HFFc6 (cell line): ENCODE measurements at places on chromosomes 1 and 21. TPM values are rescaled to one million over a fixed set of nuclear protein-coding genes. Genes with fewer than 3 reads are reported as not detected.

HMGCS2 gene
- not detected in 3 replicates for total RNA-seq

- H3K4me1 ChIP-seq: no peaks in the 10 kb centered on the region
- H3K27me3 ChIP-seq: peaks cover 3% of the 10 kb centered on the region
- DNase-seq: no peak
Measured at GRCh38 chr1:4176841-4177240, 276.8 kb upstream of the C1orf174 start.

KRTAP19-3 gene
- total RNA-seq: not detected in 3 replicates

ITGB2 gene
- total RNA-seq: not detected in 3 replicates

DNA sequence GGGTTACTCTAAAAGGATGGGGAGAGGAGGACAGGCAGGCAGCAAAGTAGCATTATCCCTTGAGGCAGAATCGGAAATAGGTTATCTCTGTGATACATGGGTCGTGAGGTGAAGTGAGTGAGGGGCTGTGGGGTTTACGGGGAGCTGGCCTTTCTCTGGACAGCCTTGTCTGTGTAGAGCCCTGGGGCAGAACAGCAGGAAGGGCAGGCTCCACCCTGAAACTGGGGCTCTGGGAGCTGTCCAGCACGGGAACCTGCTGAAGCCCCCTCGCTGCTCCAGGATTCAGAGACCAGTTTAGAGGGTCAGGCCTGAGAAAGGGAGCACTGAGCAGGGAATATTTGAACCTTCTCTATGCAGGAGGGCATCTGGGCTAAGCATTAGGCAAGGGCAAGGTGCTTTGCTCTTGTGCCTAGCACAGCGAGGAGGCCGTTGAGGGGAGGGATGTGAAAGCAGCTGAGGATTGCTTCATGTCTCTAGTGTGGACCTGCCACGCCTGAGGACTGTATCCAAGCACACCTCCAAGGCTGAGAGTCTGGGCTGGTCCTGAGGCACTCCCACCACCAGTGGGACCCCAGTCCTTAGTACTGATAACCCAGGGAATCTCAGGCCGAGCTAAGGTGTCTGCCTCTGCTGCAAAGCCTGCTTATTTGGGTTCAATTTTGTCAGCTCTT, 55.8 kb downstream of the NAV1 start:
- peaks cover 69% of the 10 kb centered on the region for H3K4me1 ChIP-seq
- peak overlapping the region; percentile 72 for H3K27ac ChIP-seq
- no peak overlapping the region for H3K4me3 ChIP-seq
- H3K27me3 ChIP-seq: peaks cover 3% of the 10 kb centered on the region; the same call in 1 of the 2 replicates
